ENCODE measurements at places on chromosomes 7 and 10. TPM values are rescaled to one million over a fixed set of nuclear protein-coding genes. Genes with fewer than 3 reads are reported as not detected.

DNA sequence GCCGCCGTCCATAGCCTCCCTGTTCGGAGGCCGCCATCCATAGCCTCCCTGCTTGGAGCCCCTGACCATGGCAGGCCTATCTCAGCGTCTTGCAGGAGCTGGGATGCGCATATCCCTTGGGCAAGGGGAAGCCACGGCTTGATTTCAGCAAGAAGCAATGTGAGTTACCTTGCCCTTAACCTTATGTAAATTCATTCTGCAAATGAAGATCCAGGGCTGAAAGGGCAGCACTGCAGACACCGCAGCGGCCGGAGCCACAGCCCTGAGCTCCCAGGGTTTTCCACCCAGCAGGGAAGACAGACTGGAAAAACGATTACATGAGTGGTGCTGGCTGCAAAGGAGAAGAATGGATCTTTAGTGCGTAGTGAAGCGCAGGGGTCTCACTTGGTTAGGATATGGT lies 95.8 kb downstream of the SEC61G start:
- no peak for DNase-seq

The CAV2 gene
- 199 TPM for total RNA-seq

- DNase-seq: no peak
Measured at GRCh38 chr10:75803816-75804552, 372.6 kb downstream of the LRMDA start.

The NPSR1 gene
- total RNA-seq: not detected

GRCh38 chr7:155803418-155804376 lies 8.6 kb downstream of the SHH start:
- no peak for DNase-seq

DNA sequence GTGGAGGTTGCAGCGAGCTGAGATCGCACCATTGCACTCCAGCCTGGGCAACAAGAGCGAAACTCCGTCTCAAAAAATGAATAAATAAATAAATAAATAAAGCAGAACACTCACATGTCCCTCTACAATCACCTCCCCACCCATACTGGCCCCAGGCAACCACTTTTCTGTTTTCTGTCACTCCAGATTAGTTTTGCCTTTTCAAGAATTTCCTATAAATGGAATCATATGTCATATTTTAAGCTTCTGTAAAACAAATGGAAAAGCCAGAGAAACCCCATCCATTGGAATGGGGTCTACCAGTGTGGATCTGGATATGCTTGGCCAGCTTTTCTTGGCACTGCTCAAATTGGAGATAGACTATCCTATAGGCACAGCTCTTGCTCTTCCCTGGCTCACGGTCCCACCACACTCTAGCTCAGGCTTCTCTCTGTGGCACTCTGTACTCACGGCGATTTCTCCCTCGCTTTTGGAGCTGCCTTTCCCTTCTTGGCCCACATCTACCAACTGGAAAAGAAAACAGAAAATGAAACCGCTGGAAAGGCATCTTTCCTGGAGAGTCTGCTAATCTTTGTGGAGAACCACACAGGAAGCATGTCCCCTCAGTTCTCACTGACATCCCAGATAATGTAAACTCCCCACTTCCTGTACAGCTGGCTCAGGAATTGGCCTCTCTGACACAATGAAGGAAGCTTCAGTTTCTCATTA lies 210.1 kb downstream of the JCAD start:
- DNase-seq: no peak

The GGCT gene
- total RNA-seq: 62.6 TPM

DNA sequence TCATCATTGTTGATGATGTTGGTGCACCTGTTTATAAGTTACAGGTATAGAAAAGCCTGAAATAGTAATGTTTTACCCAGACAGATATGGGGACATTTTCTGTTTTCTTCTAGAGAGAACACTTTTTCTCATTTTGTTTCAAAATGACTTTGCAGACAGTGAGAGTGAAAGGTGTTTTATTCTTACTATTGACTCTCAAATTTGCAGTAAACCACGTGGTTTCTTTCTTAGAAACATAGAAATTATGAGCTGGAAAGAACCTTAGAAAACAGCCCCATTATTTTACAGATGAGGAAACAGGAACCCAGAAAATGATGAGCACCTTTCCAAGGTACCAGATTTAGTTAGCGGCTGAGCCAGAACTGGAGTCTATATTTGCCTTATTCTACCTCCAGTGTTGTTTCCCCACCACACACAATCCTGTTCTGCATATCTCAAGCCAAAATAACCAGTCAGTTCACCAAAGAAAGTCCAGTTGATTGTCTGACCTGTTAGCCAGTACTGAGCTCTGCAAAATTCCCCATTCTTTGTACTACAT lies 138.9 kb upstream of the AHR start:
- no peak for DNase-seq

GRCh38 chr10:78442836-78443550 lies 409.3 kb downstream of the RPS24 start:
- no peak for DNase-seq

The ACTL6B gene
- total RNA-seq: not detected

Measured in Caki2 (cell line).